ENCODE measurements at places on chromosomes 11 and 22.

- no peak for DNase-seq
Observed at GRCh38 chr11:6988506-6988905, 31.6 kb downstream of the ZNF214 start.

GRCh38 chr11:87878373-87878825, 296.8 kb downstream of the RAB38 start:
- peak; percentile 15 for DNase-seq

DNA sequence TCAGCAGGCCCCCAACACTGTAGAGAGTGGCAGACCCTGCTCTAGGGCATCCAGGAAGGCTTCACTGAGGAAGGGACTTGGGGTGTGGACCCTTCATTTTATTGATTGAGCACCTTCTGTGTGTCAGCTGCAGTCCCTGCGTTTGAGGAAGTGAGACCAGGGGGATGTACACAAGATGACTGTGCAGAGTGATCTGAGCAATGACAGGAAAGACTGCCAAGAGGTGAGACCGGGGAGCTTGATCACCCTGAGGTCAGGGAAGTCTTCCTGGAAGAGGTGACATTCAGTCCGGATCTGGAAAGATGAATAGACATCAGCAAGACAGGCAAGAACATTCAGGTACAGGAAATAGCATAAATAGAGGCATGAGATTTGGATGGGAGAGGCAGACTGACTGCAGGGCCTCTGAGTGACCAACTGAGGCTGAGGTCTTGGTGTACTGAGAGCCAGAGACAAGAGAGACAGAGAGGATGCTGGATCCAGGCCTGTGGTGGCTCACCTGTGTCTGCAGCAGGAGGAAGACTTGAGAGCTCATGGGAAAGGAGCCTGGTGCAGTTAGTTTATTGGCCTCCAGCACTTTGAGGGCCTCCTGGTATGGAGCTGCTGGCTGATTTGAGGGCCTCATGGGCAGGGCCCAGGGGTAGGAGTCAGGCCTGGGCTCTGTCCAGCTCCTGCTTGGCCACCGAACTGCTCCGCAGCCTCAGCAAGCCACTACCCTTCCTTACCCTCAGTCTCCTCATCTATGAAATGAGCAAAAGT, 5.2 kb downstream of the DGAT2 start:
- no peak for DNase-seq

DNA sequence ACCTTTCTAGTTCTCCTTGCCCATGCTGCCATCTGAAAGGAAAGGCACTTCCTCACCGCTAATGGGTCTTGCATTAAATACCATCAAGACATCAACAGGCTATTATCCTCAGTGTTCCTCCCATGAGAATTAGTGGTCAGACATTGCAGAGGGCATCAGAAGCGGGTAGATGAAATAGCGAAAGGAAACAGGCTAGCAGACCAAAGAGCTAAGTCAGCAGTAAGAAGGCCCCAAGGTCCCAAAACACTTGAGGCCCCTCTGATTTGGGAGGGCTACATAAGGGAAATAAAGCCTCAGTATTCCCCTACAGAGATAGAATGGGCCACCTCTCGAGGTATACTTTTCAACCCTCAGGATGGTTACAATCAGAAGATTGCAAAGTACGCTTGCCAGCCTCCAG, 12.9 kb downstream of the KCNJ11 start:
- no peak for DNase-seq

DNA sequence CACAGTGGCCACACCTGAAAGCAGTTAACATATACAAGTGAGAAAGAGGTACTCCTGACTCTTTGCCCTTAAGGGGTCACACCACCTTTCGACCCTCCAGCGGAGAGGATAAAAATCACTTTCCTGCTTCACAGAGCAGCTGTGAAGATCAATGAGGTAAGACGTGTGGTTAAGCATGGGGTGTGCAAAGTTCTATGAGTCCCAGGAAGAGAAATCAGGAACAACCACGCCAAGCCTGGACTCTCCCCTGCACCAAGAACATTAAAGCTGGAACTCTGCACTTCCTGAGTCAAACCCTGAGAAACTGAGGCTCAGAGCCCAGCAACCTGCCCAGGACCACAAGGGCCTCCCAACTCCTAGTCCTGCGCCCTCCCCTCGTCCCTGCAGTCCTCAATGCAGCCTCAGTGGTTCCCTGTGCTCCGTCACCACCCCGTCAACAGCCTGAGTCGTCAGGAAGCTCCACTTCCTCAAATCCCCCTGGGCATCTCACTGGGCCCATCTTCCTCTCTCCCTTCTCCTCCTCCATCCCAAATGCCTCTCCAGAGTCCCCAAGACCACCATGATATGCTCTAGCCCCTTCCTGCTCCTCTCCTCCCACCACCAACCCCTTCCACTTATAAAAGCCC, 17.7 kb downstream of the TNKS1BP1 start:
- no peak for DNase-seq

DNA sequence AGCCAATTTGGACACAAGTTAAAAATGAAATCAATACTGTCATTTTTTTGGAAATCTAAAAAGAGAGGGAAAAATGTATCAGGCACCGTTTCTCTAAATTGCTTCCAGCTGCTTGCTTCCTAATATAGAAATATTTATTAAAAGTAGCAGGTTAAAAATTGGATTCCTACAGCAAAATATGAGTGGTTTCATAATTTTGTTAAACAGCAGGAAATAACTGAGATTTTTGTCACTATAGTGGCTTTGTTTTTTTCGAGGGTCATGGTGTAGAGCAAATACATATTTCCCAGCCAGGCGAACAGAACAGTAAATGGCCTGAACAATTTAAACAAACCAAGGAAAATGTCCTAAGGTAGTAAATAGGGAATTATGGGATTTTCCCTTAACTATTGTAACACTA, 159.7 kb downstream of the DDX10 start:
- no peak for DNase-seq

GRCh38 chr22:48043581-48043980, 1281.1 kb downstream of the TBC1D22A start:
- no peak for DNase-seq

All from D341Med (cell line).